NCI-H524 treated with DMSO at 0.1 percent for 48 hours (cell line): ENCODE measurements at places on chromosomes 1 and 21.

DNA sequence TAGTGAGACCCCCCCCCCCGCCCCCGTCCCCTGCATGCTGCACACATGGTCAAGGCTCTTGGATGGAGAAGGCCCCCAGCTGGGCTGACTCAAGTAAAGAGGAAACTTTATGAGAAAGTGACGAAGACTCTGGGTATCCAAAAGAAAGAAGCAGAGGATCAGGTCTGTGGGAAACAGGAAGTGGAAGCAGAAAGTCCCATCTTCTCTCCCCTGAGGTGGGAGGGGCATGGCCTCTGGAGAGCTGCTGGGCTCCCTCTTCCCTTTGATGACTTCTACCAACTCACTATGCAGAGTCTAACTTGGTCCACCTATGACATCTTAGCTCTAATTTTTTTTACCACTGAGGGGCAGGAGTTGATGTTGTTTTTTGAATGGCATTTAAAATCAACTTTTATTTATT lies 42.7 kb upstream of the LIN9 start:
- no peak for DNase-seq

DNA sequence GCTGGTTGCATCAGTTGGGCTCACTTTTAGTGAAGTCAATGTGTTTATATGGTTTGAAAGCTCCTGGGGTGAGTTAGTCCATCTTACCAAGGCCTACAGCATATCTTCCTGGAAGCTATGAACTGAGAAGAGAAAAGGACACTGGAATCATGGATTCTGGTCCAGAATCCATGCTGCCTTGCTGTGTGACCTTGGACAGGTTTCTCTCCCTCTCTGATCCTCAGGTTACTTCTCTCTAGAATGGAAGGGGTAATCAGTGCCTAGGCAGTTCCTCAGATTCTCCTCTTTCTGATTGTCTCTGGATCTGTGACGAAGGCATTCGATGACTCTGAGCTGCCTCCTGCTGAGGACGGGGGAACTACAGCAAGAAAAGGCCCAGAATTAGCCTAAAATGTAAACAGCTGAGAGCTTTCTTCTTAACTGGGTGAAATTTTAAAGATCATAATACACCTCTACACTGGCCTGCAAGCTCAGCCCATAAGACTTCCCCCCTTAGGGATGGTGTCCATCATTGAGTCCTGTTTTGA lies 425.0 kb upstream of the VAMP3 start:
- no peak for DNase-seq

DNA sequence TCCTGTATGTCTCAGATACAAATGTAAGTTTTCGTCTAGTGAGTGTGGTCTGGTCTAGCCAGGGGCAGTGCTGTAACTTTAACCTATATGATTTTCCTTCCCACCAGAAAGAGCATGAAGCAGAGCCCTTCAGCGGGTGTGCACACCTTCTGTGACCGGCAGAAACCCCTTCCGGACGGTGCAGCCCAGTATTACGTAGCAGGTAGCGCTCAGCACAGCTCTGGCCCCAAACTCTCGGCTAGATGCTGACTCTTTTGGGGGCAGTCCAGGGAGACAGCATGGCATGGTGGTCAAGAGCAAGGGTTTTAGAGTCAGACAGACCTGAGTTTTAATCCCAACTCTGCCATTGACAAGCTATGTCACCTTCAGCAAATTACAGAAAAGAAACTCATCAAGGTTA lies 28.0 kb upstream of the TMEM222 start:
- no peak for DNase-seq

GRCh38 chr21:26962621-26963181 lies 4.2 kb downstream of the ADAMTS5 start:
- no peak for DNase-seq

DNA sequence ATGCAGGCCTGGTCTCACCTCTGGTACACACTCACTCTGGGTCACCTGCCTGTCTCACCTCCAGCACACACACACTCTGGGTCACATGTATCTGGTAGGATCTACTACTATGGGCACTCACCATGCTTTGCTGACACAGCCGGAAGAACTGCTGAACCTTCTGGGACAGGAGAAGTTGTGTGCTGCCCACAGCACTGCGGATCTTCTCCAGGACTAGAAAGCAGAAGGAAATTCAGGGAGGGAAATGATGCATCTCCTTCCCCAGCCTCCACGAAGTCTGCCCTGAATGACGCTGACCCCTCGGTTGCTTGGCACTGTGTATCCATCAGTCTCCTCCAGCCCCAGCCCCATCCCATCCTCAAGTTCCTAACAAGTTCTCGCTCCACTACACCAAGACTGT lies 7.9 kb upstream of the SMIM12 start:
- no peak for DNase-seq

GRCh38 chr1:44012941-44013609 lies 18.2 kb downstream of the SLC6A9 start:
- no peak for DNase-seq

GRCh38 chr1:223504741-223505140 lies 111.5 kb downstream of the CCDC185 start:
- no peak for DNase-seq

GRCh38 chr1:228005511-228006033 lies 1.2 kb upstream of the WNT3A start:
- DNase-seq: no peak

DNA sequence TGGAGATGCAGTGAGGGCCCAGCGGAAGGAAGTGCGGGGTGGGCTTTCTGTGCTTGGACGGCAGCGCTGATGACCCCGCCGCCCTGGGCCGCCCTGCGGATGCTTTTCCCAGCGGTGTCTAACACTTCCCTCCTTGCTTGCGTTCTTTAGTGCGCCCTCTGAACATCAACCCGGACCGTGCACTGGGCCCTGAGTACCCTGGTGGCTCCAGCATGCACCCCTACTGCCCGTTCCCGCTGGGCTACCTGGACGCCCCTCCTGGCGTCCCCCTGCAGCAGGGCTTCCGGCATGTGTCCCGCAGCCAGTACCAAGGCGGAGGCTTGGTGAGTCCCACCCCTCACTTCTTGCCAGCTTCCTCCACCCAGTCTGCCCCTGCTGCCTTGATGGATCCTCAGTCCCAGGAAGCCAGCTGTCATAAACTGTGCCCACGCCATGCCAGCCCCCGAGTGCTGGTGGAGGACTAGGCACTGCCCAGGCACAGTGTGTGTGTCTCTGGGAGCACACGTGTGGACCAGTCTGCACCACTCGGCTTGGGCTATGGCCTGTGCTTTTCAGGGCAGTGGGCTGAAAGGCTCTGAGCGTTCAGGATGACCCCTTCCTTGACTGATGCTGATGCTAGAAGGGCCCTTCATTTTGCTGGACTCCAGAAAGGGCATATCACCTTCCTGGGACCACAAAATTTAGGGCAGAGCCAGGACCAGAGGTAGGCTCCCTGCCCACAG lies 2.3 kb downstream of the DMRTB1 start:
- no peak for DNase-seq
